Globus pallidus (tissue), 1 donor: ENCODE measurements at places on chromosomes 2 and 18.

DNA sequence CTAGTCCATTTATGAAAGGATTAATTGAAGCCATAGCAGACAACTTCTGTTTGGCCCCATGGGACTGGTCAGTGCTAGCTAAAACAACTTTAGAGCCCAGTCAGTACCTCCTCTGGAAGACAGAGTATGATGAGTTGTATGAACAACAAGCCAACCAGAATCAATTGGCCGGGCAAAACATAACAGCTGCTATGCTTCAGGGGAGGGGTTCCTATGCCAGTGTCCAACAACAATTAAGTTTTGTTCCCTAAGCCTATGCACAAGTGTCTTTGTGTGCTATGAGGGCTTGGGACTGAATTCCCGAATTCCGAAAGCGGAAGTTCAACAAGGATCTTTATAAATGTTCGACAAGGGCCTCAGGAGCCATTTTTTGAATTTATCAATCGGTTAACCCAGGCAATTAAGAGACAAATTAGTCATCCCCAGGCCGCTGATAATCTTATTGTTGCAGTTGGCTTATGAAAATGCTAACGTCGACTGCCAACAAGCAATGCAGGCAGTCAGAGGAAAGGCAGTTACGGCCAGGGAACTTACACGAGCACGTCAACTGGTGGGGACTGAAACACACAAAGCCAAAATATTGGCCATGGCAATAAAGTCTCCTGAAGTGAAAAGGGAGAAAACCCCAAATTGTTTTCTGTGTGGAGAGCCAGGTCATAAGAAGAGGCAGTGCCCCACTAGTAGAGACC lies 57.9 kb downstream of the ZNF638 start:
- DNase-seq = peak; percentile 93

DNA sequence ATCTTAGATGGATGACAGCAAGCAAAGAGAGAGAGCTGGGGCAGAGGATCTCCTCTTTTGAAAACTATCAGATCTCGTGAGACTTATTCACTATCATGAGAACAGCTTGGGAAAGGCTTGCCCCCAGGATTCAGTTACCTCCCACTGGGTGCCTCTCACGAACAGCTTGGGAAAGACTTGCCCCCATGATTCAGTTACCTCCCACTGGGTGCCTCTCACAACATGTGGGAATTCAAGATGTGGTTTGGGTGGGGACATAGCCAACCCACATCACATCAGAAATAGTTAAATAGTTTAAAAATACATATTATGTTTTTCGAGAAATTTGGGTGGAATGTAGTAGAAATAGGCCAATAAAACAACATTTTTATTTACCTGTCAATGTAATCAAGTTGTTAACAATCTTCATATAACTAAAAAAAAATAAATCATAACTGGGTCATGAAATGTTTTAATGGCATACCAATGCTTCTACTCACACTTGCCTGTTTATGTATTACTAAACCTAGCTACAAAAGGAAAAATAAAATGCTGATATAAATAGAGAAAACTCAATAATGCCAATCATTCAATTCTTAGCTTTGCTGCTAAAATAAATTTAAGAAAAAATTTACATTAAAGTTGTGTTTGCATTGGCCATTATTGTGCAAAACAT lies 608.9 kb downstream of the SUCLG1 start:
- DNase-seq = no peak

- no peak for DNase-seq
These were observed 7.9 kb upstream of the PDCL3 start for GRCh38 chr2:100554798-100555407.

GRCh38 chr2:84832772-84833461 lies 48.0 kb downstream of the TRABD2A start:
- DNase-seq = peak; percentile 67

- no peak for DNase-seq
These were observed 452.7 kb upstream of the NRXN1 start for GRCh38 chr2:51484605-51485004.

GRCh38 chr2:59909147-59909546 lies 644.3 kb downstream of the BCL11A start:
- no peak for DNase-seq

DNA sequence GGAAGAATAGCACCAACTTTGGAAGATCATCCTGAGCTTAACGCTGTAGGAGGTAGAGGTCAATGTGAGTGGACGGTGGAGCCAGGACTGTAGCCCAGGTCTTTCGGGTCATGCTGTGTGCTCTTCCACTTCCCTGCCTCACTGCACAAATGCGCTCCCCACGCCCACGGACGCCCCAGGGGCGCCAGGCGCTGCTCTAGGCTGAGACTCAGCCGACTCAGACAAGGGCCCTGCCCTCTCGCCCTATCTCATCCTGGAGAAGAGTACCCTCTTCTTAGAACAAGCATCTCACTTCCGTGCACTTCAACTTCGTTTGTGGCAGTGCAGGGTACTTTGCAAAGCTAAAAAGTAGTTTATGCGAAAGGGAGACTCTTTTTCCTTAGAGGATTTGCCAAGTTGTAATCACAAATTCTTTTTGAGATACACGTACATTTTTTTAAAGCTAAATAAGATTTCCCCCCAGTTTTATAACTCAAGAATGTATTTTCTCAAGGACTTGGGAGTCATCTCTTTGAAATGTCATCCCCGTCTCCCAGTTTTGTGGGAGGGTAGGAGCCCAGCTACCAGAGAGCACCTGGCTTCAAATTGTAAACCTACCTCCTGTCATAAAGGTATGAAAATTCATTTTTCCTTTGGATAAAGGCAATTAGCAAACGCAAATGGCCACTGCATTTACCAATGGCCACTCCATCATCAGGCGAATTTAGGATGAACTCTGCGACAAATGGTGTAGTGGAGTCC lies 1.2 kb upstream of the PRELID3A start:
- DNase-seq = no peak

DNA sequence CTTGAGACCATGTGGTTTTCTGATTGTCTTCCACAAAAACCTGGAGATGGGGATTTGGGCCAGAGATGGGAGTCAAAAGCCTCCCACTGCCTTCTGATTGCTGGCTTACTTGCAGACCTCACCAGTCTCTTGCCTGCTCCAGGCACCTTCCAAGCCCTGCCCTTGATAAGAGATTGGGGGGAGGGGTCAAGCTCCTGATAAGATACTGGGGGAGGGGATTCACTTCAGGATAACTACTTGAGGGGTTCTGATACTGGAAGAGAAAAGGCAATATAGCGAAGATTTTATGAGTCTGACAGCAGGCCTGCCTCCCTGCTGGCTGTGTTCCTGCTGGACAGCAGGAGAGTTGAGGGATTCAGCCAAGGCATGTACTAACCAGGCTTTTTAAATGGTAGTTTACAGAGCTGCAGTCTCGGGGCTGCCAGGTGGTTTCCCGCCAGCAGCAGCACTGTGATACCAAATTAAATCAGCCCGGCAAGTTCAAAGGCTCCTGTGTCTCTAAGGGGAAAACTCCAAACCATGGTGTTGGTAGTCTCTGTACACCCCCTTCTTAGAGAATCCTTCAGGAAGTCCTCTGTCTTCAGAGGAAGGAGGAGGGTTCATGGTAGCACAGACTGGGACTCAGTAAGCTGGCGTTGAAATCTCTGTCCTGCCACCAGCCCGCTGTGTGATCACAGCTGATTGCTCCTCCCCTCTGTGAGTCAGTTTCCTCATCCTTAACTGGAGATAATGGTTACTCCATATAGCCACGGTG lies 58.3 kb downstream of the FBXO36 start:
- peak; percentile 16 for DNase-seq

- DNase-seq = no peak
These were observed 190.8 kb upstream of the NDUFV2 start for GRCh38 chr18:8911408-8912340.

- DNase-seq = no peak
These were observed 37.3 kb downstream of the RHBDD1 start for GRCh38 chr2:226873051-226873620.

GRCh38 chr2:118580651-118581050 lies 266.8 kb downstream of the EN1 start:
- no peak for DNase-seq

- DNase-seq = no peak
These were observed 297.4 kb upstream of the GCFC2 start for GRCh38 chr2:76008001-76008702.

GRCh38 chr2:229917793-229918192 lies 4.0 kb downstream of the TRIP12 start:
- no peak for DNase-seq

- no peak for DNase-seq
These were observed 136.9 kb upstream of the IL1R2 start for GRCh38 chr2:101854877-101855276.

GRCh38 chr2:127014630-127015029 lies 92.3 kb downstream of the BIN1 start:
- no peak for DNase-seq

DNA sequence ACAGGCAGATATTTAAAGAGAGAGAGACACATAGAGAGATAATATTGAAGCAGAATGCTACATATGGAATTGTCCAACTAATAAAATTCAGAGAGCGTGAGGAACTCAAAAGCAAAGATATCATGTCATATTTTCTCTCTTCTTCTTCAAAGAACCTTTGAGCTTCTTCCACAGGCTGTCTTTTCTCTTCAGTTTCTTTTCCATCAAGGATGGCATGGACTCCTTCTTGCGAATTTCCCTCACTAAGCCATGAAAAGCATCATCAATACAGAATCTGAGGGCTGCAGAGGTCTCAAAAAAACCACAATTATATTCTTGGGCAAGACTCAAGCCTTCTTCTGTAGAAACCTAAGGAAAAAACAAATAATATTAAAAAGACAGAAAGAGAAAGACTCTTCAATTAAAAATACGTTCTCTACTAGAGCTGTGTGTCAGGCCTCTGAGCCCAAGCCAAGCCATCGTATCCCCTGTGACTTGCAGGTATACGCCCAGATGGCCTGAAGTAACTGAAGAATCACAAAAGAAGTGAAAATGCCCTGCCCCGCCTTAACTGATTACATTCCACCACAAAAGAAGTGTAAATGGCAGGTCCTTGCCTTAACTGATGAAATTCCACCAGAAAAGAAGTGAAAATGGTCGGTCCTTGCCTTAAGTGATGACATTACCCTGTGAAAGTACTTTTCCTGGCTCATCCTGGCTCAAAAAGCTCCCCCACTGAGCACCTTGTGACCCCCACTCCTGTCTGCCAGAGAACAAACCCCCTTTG lies 371.9 kb downstream of the RIT2 start:
- no peak for DNase-seq

DNA sequence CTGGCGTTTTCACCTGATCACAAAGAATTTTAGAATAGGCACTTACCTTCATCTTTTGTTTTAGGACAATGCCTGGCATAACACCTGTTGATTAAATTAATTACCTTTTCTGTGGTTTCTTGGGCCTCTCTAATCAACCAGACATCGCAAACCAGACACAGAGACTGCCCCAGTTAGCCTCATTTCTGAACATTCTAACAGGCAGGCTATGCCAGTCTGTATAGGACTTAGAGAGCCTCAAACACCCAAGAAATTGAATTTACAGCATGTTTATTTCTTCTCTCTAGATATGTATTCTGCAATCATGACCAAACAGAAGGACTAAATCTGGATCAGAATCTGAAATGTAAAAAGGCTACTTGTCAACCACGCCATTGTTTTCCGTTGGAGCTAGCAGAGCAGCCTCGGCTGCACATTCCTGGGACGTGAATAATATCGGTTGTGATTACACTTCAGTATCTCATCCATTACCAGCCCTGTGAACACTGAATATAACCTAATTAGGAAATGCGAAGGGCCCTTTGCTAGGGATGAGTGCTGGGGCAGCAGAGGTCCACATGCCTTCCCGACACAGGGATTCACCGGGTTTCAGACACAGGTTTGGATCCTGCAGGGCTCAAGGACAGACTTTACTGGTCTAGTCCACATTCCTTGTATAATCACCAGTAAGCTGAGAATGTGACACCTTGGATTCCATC lies 17.5 kb upstream of the CDC42EP3 start:
- no peak for DNase-seq

GRCh38 chr2:202716953-202717597 lies 82.3 kb downstream of the FAM117B start:
- DNase-seq = no peak

GRCh38 chr18:48038636-48039035 lies 108.2 kb upstream of the SMAD2 start:
- no peak for DNase-seq

DNA sequence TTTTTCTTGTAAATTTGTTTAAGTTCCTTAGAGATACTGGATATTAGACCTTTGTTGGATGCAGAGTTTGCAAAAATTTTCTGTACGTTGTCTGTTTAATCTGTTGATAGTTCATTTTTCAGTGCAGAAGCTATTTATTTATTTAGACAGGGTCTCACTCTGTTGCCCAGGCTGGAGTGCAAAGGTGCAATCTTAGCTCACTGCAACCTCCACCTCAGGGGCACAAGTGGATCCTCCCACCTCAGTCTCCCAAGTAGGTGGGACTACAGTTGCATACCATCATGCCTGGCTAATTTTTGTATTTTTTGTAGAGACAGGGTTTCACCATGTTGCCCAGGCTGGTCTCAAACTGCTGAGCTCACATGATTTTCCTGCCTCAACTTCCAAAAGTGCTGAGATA lies 568.2 kb upstream of the REG3G start:
- DNase-seq = no peak

DNA sequence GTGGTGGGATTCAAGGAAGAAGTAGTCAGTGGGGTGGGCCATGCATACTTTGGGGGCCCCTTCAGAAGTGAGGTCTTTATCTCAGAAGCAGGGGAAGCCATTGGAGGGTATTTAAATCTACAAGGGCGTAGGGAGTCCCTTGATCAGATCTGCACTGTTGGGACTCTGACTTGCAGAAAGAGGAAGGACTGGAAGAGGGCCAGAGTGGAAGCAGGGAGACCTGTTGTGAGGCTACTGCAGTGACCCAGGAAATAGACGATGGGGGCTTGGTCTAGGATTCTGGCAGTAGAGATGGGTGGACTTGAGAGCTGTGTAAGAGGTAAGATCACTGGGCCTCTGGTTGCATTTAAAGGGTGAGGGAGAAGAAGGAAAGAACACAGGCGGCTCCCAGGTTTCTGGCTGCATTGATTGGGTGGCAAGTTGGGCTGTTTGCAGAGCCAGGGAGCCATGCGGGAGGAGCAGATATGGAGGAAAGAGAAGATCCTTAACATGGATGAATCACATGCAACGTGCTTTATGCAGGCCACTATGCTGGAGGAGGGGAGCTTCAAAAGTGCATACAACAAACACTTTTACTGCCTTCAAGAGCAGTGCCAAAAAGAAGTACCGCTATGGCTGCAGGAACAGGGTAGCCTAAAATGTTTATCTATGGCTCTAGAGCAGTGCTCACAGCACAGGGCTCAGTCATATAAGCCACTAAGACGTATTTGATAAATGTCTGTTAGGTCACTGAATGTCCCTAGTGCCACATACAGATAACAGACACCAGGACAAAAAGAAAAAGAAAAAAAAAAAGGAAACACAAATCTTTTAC lies 2.3 kb downstream of the SFXN5 start:
- DNase-seq = no peak

GRCh38 chr2:17584689-17585088 lies 44.2 kb downstream of the VSNL1 start:
- no peak for DNase-seq

DNA sequence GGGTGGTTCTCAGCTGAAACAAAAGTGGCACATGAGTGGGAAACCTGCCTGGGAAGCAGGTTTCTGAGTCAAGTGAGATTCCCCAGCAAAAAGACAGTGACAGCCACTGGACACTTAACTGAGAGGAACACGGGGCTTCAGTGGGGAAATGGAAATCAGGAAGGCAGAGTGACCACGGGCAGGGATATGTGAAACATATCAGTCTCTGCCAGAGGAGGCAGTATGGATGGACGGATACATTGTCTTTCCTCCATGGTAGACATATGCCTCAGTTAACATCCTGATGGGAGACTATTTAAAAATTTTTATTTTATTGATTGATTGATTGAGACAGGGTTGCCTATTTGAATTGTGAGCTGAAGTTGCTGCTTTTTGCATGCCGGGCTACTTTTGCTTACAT lies 292.1 kb downstream of the NBAS start:
- DNase-seq = no peak
